ENCODE measurements at places on chromosomes 13 and 19.
A peak's percentile ranks its signal among the peaks of the same experiment; 100 is the strongest.

GRCh38 chr13:73782450-73783449, 351.5 kb downstream of the KLF12 start:
- DNase-seq: no peak

- no peak for DNase-seq
Measured at GRCh38 chr13:106118996-106119395, 416.5 kb downstream of the EFNB2 start.

- no peak for DNase-seq
Measured at GRCh38 chr13:79084802-79085424, 321.1 kb downstream of the RBM26 start.

GRCh38 chr19:2047449-2048103, 3.5 kb downstream of the MKNK2 start:
- no peak for DNase-seq

DNA sequence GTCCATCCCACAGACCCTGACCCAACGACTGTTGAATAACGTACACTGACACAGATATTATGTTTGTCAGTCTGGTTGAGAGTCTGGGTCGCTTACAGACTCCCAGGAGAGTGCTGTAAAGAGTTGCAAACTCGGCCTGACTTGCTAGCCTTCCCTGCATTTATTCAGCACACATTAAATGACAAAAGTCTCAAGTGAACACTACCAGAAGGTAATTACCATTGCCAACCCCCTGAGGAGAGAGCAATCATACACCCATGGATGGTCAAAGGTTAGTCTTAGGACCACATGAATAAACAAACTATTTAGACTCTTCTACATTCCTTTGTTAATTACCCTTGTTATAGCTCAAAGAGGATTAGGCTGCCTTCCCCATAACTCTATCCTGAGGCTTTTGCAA, 1048.6 kb downstream of the PCDH17 start:
- DNase-seq: no peak

DNA sequence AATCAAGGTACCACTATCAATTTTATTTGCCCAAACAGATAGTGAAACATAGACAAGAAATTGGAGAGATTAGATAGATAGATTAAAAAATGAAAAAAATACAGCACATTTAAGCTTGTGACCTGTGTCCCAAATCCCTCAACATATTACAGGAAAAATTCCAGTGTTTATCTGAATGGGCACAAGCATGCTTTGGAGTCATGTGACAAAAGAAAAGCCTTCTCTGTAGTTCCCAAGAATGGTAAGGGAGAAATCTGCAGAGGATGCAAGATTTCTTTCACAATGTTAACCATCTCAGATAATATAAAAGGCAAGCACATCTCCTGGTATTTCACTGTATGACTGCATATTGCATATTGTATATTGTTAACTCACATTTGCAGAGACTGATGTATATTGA, 168.0 kb downstream of the PCDH9 start:
- DNase-seq: no peak

DNA sequence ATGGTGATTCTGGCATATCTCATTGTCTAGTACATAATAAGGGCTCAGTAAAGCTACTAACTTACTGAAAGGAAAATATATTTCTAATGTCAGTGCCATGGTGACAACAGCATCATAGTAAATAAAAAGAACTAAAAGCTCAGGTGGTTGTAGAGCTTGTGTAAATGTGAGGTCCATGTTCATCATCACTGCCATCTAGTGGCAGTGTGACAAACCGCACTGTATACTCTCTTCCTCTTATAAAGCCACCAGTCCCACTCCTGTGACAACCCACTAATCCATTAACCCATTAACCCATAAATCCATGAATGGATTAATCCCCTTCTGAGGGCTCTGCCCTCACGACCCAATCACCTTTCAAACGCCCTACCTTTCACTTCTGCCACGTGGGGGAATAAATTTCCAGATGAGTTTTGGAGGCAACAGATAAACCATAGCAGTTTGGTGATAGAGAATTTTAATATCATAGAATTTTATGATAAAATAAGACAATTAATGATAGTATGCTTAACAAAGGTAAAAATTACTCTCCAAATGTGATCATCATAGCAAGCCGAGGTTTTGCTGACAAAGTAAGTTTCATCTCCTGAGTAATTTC, 160.4 kb upstream of the SGCG start:
- no peak for DNase-seq

DNA sequence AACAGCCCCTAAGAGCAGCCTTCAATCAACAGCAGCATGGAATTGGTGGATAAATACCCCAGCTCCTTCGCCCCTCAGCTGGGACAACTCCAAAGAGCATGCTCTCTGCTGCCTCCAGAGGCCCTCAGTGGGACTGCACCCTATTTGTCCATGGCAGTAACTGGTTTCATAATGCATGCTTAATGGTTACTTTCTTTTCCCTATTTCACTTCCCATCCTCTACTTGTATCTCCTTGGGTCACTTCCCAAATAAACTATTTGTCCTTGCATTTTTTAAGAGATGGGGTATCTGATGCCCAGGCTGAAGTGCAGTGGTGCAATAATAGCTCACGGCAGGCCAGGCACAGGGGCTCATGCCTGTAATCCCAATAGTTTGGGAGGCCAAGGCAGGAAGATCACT, 13.5 kb upstream of the TPM4 start:
- DNase-seq: peak; percentile 61

DNA sequence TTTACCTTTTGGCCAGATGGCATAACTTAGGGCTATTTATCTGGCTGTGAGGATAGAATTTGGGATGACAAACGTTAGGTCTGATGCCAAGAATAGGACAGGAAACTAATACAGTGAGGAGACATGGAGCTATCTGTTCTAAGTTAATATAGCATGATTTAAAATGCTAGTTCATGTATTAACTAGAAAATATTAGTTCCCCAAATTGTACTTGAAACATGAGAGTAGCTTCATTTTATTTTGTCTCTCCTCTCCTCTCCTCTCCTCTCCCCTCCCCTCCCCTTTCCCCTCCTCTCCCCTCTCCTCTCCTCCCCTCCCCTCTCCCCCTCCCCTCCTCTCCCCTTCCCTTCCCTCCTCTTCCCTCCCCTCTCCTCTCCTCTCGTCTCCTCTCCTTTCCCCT, 101.1 kb upstream of the MYO16 start:
- DNase-seq: no peak

DNA sequence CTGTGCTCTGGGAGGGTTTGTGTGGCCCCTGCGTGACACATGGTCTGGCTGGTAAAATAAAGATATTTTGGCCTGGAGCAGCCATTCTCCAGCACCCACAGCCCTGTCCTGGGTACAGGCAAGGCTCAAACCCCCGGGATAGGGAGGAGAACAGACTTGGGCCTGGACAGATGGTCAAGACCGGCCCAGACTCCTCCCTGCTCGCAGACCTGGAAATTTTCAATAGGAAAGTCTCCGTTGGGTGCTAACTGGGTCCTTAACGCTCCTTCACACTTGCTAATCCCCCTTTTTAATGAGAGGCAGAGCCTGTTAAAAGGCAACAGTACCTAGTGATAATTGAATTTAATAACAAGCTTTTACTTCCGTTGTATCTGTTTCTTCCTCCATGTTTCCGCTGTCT, 2.5 kb downstream of the PALM start:
- no peak for DNase-seq

GRCh38 chr19:40141551-40141950, 49.7 kb upstream of the MAP3K10 start:
- no peak for DNase-seq

DNA sequence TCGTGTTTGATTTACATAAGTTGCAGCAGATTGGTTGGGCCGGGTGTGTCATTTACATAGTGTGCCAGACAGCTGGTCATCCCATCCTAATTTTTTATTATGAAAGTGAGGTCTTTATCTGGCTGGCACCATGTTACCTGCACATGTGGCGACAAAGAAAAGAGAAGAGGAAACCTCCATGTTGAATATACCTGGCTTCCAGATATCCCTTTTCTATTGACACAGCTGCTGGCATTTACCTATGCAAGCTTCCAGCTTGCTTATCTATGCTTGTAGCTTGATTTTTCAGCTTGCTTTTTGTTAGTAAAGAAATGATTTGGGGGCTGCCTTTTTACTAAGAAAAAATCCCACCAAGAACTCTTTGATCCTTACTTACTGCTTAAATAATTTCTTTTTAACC, 681.3 kb upstream of the SLITRK1 start:
- DNase-seq: no peak

- DNase-seq: no peak
Measured at GRCh38 chr13:37905736-37906135, 36.2 kb upstream of the TRPC4 start.

- DNase-seq: no peak
Measured at GRCh38 chr19:47022541-47023447, 3.2 kb downstream of the NPAS1 start.

DNA sequence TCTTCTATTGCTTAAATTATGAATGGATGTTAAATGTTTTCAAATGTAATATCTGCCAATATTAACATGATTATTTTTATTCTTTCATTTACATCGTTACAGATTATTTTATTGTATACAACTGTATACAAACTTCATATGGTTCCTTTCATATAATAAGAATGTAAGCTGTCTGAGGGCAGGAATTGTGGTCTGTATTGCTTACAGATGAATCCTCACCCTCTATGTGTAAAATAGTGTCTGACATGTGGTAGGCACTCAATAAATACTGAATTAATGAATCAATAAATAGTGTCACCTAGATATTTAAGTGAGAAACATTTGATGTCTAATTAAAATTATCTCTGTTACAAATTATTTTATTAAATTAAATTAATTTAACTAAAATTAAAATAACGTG, 7.8 kb downstream of the FPR3 start:
- DNase-seq: no peak

- no peak for DNase-seq
Measured at GRCh38 chr13:82412749-82413148, 1469.5 kb downstream of the SLITRK1 start.

DNA sequence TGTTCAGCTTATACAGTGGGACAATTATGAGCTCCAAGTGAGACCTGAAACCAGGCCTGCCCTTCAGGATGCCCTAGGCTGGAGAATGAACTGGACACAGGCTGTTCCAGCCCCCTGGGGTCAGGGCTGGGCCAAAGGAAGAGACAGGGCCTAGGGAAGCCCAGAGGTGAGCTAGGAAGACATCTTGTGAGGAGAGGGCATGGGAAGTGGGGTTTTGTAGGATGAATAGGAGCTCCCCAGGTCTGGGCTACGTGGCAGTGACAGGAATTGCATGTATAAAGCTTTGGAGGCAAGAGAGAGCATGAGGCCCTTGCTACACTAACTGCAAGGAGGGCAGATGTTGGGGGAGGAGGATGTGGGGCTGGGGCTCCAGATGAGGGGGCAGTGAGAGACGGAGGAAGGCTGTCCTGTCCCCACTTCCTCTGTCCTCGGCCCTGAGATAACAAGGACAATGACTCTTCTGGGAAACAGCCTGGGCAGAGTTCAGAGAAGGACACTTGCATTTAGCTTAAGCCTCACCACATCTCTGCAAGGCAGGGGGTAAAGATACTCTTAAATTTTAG, 1.5 kb upstream of the TBXA2R start:
- no peak for DNase-seq

- DNase-seq: peak; percentile 6
Measured at GRCh38 chr13:45851171-45851921, at the start of gene SIAH3. SIAH3 (minus strand) TSS chr13:45851753; CDS start chr13:45851629, 124 bp downstream.

- no peak for DNase-seq
Measured at GRCh38 chr19:55676889-55677505, 2.0 kb downstream of the EPN1 start.

GRCh38 chr13:23367907-23368306, 65.6 kb downstream of the SACS start:
- no peak for DNase-seq

DNA sequence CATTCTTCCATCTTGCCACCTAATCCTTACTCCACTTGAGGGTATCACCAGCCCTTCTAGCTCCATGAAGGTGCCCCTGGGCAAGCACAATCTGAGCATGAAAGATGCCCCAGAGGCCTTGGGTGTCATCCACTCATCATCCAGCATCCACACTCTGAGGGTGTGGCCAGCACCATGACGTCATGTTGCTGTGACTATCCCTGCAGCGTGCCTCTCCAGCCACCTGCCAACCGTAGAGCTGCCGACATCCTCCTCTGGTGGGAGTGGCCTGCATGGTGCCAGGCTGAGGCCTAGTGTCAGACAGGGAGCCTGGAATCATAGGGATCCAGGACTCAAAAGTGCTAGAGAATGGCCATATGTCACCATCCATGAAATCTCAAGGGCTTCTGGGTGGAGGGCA, 3.1 kb upstream of the KLK3 start:
- DNase-seq: no peak

- DNase-seq: no peak
Measured at GRCh38 chr19:43332058-43332922, 21.2 kb upstream of the CD177 start.

DNA sequence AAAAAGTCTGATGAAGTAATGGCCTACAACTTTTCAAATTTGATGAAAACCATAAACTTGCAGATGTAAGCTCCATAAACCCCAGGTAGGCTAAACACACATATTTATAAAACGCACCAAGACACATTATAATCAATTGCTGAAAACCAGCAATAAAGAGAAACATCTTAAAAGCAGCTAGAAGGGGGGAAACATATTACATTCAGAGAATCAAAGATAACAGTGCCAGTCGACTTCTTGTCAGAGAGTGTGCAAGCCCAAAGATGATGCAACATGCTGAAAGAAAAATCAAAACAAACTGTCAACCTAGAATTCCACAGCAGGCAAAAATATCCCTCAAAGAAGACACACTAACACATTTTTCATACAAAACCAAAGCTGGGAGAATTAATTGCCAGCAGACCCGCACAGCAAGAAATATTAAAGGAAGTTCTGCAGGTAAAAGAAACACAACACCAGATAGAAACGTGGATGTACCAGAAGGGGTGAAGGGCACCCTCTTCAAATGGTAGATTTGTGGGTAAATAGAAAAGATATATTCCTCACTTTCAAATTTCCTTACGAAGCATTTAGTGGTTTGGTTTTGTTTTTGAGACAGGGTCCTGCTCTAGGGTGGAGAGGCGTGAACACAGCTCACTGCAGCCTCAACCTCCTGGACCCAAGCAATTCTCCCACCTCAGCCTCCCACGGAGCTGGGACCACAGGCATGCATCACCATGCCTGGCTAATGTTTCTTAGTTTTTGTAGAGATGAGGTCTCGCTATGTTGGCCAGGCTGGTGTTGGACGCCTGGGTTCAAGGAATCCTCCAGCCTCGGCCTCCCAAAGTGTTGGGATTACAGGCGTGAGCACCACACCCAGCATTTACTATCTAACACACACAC, 16.5 kb upstream of the ATP1A3 start:
- DNase-seq: no peak

DNA sequence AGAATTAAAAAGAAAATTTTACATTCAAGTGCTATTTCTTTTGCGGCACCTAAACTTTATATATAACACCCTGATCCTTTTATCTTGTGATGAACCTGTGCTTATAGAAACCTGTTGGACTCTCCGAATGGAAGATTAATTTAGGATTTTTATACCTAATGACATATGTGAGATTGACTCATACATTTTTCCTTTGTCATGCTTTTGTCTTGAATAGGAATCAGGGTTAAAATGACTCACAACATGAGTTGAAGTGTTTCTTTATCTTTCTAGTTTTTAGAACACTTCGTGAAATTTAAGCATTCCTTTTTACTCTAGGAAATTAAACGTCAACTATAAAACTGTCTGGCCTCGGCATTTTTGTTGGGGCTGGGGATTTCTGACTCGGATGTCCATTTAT, 378.9 kb downstream of the PCDH20 start:
- no peak for DNase-seq

GRCh38 chr19:45442778-45443461, 19.2 kb upstream of the ERCC1 start:
- DNase-seq: peak; percentile 66

- no peak for DNase-seq
Measured at GRCh38 chr19:7918615-7919421, 1.3 kb upstream of the SNAPC2 start.

GRCh38 chr13:109779074-109779473, 7.3 kb downstream of the IRS2 start:
- peak; percentile 64 for DNase-seq

- DNase-seq: no peak
Measured at GRCh38 chr13:81184556-81185265, 843.8 kb upstream of the SPRY2 start.
